ENCODE measurements at places on chromosomes 12 and 14.
A peak's percentile ranks its signal among the peaks of the same experiment; 100 is the strongest.

- peak; percentile 34 for DNase-seq
These were observed 126.1 kb upstream of the FUT8 start for GRCh38 chr14:65286443-65286842.

DNA sequence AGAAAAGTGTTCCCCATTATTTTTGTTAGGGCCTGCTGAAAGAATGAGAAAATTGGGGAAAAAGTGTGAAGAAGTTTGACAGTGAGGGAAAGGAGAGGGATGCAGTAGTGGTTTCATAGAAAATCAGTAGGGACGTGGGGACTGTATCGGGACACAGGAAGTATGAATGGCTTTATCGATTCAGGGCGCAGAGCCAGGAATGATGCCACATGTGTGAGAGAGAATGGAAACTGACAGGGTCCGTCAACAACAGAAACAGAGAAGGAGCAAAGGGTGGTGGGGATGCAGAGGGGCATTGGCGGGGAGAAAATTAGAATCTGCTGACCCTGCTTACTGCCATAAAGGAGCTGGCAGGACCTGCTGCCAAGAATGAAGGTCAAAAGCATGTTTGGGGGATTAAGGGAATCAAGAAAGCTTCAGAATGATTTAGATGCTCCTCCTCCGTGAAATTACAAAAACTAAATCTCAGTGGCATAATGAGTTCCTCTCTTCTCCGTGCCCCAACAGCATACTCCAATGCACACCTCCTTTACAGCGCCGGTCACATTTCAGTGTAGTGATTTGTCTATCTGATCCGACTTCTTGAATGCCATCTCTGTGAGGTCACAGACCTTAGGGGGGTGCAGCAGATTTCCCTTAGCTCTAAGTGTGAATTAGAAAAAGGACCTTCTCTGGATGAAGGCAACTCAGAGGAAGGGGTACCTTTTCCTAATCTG is 92.6 kb downstream of the EMP1 start:
- no peak for DNase-seq

DNA sequence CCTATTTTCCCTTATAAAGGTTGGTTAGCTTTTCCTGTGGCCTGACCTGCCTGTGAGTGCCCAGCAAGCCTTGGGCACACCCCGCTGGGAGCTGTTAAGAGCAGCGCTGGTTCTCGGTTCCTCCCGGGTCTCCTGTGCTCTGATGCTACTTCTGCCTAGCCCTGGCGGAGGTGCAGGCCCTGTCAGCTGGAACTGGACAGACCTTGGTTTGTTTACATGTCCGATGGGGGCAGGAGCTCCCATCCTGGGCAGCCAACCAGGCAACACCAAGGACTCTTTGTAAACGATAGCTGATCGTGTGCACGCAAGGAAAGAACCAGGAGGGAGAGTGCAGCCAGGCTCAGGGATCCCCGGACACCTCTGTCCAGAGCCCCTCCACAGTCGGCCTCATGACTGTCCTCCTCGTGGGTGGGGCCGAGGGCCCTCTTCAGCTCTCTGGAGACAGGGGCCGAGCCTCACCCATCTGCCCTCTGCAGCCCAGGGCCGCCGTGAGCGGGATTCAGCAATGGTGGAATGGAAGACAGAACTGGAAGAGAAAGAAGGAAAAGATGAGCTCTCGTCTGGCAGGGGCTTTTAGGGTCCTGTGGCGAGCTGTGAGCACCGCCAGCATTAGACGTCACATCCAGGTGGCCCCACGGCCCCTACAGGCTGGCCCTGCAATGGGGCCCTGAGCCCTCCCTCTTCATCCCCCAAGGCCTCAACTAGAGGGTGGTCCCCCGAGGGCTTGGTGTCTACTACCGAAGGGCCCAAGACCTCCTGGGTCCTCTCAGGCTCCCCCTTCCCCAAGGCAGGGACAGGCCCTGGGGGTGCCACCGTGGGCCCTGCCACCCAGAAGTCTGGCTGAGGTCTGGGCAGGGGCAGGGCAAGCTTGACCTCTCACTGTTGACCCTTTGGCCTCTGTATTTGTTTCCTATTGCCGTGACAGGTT is 12.3 kb downstream of the TNFAIP2 start:
- DNase-seq = no peak

- no peak for DNase-seq
These were observed 927.6 kb downstream of the GALC start for GRCh38 chr14:87065366-87065765.

DNA sequence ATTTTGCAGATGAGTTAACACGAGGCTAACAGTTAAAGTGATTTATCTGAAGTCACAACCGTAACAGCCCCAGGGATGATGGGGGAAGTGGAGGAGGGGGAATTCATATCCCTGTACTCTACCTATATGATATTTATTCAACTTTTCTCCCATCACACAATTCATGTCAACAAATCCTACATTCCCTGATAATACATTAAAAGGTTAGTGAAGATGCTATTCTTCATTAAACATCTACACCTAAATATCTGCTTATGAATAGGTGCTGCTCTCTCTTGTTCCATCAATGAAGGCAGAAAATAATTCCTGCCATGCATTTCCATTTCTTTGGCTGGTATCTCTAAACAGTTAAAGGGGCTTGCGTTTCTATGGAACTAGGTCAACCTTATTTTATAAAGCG is 6.8 kb downstream of the YBX3 start:
- DNase-seq = no peak

- no peak for DNase-seq
These were observed 53.6 kb downstream of the ERO1A start for GRCh38 chr14:52641745-52642144.

DNA sequence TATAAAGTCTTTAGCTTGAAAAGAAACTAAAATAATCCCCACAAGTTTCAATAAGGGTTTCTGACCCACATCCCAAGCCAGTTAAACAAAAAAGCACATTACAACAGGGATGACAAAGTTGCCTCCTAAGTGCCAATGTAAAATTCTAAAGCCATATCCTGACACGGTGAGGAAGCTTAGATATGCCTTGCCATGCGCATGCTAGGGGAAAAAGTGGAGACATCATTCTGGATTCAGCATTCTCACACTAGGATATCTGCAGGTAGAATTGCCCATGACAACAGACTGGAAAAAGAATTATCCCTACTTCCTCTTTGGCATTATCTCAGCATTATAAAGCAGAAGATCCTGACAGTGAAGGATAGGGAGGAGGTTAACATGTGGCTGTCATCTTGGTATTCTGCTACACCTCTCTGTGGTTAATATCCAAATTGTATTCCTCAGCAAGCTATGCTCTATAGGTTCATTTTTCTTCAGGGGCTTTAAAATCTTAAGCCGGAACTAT is 4.9 kb downstream of the DUSP6 start:
- no peak for DNase-seq

- peak; percentile 32 for DNase-seq
These were observed 1.5 kb downstream of the GSTZ1 start for GRCh38 chr14:77322250-77322902.

DNA sequence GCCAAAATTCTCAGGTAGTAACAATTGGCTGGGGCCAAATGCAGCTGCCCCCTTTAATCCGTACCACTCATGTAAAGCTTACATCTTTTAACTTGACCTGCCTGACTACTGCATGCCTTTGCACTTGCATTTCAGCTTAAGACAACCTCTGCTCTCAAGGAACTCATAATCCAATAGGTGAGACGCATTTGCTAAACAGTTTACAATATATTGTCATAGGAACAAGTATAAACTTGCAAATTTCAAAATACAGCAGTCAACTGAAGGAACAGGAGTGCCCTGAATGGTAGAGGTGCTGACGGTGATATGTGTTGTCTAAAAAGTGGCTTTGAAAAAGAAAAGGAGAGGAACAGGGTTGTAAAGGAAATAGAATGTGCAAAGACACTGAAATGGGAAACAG is 3.6 kb upstream of the BRMS1L start:
- no peak for DNase-seq

DNA sequence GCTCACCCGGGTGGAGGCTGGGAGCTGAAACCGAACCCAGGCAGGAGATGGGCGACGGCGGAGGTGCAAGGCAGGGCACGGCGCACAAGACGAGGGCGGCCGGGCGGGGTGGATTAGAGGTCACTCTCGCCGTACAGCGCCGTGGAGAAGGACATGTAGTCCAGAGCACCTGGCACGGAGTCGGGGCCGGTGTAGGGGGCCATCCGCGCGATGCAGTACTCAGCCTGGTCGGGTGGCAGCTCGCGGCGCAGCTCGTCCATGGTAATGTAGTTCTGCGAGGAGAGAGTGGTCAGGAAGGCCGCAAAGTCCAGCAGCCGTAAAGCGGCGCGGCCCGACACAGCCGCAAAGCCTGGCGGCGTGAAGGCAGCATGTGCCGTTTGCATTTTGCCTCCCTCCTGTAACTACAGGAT is 81.9 kb upstream of the ZFP36L1 start:
- no peak for DNase-seq

DNA sequence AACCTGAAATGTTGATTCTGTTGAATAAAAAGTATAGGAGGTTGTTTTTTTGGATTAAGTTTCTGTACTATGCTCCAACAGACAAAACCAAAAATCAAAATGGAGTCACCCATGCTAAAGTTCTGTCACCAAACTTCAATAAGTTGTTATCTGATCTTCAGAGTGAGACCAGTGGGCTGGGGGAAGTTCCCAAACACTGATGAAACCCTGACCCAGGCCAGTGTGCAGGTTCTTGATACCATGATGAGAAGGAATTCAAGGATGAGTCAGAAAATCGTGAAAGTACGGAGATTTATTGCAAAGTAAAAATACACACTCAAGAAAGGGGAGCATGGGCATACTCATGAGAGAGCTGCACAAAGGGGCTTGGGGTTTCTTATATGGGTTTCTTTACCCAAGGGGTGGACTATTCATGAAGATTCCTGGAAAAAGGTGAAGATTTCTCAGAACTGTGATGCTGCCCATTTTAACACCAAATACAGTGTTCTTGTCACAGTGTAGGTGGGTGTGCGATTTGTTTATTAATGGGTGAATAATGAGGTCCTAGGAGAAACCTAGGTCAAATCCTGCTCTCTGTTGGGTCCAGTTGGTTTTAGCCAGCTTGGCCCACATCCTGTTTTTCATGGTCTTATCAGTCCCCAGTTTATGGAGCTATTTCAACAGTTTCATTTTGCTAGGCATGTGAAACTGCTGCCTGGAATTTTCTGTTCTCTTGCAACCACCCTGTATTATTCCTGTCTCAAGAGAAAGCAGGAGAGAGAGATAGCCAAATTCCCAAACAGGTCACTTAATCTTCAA is 27.5 kb upstream of the DENND5B start:
- DNase-seq = no peak

- peak; percentile 79 for DNase-seq
These were observed 107.4 kb downstream of the TSHR start for GRCh38 chr14:81062816-81063215.

DNA sequence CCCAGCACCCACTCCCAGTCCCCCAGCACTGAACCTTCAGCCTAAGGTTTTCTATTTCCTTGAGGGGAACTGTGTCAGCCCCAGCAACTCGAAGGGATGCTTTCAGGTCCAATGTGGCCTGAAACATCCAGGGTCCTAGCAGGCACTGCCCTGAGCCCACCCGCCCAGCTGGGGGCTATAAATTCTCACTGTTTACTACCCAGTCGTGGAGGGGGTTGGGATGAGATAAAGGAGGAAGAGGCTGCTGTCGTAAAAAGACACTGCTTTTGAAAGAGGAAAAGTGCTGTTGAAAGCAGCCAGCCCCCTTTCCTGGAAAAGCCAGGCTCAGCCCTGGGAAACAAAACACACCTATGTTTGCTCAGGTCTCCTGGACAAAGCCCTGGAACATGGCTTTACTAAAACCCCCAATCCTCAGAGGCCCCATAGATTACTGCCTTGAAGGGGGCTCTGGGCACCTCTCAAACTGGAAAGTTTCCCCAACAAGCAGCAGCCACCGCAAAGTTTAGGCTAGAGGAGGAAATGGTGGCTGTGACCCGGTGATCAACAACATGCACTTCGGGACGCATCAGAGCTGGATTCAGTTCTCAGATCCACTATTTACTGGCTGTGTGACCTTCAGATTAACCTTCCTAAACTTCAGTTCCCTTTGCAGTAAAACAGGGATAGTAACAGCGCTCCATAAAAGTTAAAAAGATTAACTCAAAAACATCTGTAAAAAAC is 51.0 kb downstream of the ACTN1 start:
- DNase-seq = no peak

DNA sequence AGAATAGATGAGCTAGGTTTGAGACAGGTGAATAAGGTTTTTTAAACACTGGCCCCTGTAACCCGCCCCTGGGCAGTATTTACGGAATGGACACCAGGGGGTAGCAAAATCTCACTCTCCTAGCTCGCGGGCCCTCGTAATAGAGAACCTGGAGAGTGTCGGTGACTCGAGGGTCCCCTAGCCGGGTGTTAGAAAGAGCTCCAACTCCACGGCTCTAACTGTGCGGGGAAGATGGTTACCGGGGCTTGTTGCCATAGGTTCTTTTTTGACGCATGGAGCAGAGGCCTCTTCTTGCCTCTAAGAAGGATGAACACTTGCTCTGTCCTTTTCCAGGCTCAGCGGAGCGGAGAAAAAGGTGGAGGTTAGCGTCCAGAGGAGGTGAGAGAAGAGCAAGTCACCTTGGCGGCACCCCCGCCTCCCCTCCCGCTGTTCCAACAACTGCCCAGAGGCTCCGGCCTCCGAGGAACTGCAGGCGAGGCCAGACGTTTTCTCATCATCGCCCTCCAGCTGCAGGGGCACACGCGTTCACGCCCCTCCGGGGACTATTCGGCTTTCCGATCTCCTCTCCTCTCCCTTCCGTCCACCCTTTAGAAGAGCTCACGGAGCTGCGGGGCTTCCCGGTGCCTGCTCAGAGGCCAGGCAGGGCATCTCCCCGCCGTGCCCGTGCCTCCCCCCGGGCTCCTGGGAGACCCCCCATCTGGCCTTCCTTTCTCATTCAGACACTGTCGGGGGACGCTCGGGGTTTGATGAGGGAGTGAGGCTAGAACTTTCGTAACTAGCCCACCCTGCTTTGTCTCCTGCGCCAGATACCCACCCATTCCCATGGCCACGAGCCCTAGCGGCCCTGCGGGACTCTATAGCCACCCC is 1.4 kb upstream of the ARHGEF40 start:
- peak; percentile 54 for DNase-seq

DNA sequence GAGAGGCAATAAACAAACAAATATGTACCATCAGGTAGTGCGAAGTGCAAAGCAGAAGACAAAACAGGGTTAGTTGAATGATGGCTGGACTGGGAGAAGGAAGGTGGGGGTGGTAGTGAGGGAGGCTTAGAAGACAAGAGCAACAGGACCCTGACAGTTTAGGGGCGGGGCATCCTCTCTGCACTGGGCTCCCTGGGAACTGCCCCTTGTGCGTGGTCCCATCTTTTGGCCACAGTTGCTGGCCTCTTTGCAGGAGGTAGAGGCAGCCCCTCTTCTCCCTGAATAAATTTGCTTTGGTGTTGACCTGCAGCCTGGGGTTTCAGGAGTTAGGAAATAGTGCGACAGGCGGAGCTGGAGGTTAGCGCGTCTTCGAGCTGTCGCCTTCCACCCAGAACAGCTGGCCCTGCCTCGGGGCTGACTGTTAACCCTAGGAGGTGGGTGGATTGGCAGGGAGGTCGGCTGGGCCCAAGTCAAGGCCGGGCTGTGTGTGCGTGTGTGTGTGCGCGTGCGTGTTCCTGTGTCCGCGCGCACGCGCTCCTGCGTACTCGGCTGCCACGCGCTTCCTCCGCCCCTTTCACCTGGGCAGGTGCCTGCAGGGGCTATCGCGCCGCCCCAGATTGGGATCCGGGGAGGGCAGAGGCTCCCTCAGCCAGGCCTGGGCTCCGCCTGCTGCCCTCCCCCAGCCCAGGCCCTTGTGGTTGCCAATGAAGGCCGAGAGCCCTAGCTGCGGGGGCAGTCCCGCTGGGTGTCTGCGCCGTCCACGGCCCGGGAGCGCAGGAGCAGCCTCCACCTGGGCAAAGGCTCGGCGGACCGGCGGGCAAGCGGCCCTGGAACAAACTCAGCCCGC is 180.8 kb downstream of the ADCK1 start:
- DNase-seq = peak; percentile 32

Data from erythroblast (primary cell).